ENCODE measurements at places on chromosomes 7 and 10.

DNA sequence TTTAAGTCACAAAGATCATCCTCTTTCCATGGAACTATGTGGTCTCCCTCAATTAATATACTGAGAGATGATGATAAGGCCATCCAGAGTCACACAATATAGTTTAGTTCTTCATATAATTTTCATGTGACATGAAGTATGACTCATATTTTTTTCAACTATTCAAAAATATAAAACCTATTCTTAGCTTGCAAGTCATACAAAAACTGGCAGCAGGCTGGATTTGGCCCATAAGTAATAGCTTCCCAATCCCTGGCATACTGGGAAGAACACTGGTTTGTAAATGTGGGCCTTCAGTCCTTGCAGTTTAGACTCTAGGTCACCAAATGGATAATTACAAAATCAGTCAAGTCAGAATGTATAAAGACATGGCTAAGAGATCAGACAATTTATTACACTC lies 356.6 kb downstream of the PPP1R3A start:
- no peak for DNase-seq

- DNase-seq = peak; percentile 98
Observed at GRCh38 chr10:124340033-124340760, 78.5 kb downstream of the OAT start.

GRCh38 chr7:2231992-2232765 lies 566 bp downstream of the MAD1L1 start:
- DNase-seq = peak; percentile 53

DNA sequence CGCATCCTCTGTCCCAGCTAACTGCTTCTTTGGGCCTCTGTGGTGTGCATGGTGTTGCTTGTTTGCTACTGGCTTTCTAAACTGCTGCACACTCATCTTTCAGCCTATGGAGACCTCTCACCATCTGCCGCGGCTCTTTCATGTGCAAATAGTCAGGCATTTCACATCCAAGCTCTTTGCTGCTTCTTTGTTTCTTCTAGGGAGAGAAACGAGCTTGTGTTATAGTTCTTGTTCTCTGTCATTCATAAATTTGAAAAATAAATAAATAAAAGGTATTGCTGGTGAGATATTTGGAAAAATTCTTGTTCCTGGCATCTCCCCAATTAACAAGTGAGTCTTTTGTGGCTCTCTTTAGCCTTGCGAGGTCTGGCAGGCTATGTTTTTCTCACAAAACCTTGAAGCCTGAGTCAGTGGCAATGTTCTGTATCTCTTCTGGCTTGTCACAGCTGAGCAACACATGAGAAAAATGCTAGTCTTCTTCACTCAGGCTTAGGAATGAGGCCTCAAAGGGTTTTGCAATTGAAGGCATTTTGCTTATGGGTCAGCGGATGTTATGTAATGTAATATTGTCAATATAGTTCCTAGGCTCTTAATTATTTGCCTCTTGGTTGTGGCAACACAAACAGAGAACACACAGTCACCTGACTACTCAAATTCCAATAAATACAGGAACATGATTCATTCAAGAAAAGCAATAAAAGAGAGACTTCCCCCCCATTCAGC lies 274.0 kb downstream of the FRMD4A start:
- peak; percentile 83 for DNase-seq

DNA sequence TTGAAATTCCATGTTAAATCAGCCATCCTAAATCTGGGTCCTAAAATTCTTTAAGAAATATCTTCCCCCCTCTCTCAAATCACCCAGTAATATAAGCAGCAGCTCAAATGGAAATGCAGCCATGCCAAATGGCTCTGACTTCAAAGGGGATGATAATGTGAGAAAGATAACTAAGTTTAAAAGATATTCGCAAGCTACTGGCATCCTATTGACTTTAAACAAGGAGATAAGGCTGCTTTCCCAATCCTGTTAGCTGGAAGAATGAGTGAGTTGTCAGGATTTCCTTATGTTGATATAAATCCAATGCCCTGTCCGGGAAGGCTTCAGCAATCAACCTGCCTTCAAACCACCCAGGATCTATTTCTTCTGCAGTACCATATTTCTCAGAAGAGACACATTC lies 172.0 kb downstream of the FANK1 start:
- no peak for DNase-seq

DNA sequence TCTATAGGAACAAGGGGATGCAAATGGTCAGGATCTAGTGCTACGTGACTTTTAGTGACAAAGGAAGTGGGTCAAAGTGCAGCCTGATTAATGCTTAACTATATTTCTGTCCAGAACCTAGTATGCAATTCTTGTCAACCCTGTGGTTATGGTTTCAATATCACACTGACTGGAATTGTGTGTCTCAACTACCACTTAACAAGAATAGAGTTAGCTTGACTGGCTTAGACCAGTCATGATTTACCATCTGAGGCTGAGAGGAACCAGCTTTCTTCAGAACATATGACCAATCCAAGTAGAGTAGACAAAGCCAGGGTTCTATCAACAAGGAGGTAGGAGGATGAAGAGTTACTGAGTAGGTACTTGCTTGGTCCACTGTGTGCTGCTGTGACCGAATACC lies 54.4 kb downstream of the MYPN start:
- no peak for DNase-seq

- DNase-seq = peak; percentile 51
Observed at GRCh38 chr10:119742947-119743648, 17.2 kb downstream of the INPP5F start.

- DNase-seq = no peak
Observed at GRCh38 chr10:120474956-120475355, 17.9 kb downstream of the PLPP4 start.

- DNase-seq = no peak
Observed at GRCh38 chr7:76259124-76260093, 43.1 kb upstream of the HSPB1 start.

DNA sequence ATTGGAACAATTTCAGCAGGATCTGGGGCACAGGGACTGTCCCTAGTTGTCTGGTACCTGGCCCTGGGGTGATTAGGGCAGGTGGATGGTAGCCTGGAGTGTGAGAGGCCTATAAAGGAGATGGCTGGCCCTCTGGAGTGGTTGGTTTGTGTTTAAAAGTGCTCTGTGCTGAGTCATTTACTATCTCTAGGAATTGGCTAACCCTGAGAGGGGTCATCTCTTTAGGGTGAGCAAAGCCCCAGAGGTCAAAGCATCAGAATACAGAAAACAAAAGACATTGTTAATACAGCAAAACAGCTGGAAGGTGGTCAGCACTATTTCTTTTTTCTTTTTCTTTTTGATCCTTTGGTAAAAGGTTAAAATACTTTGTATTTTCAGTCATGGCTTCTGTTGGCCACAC lies 43.4 kb upstream of the BMPER start:
- DNase-seq = no peak

DNA sequence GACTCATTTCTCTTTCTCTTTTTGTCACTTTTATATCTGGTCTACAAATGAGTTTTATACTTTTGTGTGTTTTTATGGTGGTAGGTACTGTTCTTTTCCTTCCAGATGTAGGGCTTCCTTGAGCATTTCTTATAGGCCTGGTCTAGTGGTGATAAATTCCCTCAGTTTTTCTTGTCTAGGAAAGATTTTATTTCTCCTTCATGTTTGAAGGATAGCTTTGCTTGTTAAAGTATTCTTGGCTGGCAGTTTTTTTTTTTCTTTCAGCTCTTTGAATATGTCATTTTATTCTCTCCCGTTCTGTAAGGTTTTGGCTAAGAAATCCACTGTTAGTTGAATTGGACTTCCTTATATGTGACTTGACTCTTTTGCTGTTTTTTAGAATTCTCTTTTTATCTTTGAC lies 292.7 kb downstream of the RPS24 start:
- no peak for DNase-seq

DNA sequence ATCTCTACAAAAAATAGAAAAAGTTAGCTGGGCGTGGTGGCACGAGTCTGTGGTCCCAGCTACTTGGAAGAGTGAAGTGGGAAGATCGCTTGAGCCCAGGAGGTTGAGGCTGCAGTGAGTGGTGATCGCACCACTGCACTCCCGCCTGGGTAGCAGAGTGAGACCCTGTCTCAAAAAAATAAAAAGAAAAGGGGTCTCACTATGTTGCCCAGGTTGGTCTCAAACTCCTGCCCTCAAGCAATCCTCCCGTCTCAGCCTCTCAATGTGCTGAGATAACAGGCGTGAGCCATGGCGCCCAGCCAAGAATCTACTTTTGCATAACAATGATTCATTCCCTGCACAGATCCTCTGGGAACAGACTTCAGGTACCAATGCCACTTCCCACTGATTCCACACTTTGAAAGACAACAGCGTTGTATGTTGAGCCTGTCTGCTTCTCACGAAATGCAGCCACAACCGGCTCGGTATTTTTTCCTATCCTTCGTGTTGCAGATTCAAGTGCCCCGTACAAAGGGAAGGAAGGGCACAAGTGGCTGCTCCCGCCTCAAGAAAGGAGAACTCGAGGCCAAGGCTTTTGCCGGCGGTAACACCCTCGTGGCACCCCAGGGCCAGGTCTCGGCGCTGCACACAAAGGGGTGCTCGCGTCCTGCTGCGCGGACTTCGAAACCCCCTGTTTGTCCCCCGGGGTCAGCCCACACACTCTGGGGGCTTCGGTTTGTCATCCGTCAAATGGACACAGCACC lies 745 bp downstream of the DAGLB start:
- DNase-seq = peak; percentile 83

GRCh38 chr10:96747734-96748550 lies 27.6 kb upstream of the PIK3AP1 start:
- no peak for DNase-seq

All from adipocyte (in vitro differentiated cells).